ENCODE measurements at places on chromosomes 5 and 9.

DNA sequence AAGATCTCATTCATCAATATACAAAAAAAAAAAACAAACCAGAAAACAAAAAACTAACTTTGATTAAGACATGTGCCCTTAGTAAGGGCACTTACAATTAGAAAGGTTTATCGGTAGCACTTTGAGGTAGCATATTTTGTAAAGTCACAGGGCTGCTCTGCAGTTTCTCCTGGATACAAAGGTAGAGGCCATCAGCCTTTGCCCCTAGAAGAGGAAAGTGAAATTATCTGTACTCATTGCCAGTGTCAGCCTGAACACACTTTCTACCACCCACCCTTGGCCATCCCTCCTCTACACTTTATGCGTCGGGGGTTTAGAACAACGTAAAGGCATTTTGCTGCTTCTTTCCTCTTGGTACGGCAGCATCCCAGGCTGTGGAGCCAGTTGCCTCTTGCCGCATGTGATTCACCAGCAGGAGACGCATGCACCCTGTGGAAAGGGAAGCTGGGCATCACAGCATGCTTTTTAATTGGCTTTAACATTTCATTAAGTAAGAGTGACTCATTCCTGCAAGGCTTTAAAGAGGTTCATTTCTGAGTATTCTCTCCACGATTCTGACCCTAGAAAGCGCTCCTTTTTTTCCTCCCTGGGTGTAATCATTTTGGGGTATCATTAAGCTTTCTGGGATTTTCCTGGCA, 84.6 kb downstream of the CEMIP2 start:
- no peak for DNase-seq

DNA sequence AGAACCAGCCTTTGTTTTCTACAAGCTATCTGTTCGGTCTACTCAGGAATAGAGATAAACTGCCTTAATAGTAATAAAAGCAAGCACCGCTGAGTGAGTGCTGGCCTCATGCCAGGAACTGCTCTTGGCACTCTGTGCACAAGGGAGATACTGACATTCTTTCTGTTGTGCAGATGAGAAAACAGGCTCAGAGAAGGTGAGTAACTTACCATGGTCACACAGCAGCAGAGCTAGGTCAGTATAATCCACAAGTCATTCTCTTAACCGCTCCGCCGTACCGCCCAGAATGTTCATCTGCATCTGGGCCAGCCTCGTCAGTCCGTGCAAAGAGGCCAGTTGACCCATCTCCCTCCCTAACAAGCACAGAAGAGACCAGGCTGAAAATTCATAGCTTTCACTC, 27.4 kb downstream of the QRFP start:
- DNase-seq: no peak

GRCh38 chr5:164058621-164059020, 553.2 kb downstream of the MAT2B start:
- no peak for DNase-seq

GRCh38 chr5:78050888-78051287, 243.6 kb downstream of the AP3B1 start:
- DNase-seq: no peak

DNA sequence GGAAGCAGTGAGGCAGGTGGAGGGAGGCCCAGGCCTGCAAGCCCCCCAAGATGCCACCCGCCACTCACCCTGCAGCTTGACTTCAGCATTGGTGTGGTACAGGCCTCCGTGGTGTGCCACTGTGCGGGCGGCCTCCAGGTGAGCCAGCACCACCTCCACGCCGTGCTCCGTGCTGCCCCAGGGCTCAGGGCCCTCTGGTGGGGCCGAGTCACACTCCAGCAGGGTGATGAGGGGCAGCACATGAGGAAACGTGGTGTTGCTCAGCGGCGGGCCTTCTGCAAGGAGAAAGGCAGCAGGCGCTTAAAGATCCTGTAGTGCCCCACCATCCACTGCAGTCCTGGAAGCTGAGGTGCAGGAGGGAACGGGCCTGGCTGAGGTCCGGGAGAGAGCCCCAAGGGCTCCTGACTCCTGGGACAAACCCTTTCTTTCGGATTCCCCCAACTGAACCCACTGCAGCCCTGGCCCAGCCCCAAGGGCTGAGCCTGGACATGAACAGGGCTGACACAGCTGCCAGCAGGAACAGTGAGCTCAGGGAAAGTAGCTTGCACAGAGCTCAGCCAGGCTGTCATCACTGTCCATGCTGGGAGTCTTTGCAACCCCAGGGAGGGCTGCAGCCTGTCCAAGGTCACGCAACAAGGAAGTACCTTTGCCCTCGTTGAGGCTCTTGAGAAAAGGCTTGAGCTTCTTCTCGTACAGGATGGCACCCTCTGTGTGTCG, 4.7 kb upstream of the TOR2A start:
- DNase-seq: no peak

GRCh38 chr9:72552356-72552755, 30.9 kb downstream of the TMC1 start:
- DNase-seq: no peak

DNA sequence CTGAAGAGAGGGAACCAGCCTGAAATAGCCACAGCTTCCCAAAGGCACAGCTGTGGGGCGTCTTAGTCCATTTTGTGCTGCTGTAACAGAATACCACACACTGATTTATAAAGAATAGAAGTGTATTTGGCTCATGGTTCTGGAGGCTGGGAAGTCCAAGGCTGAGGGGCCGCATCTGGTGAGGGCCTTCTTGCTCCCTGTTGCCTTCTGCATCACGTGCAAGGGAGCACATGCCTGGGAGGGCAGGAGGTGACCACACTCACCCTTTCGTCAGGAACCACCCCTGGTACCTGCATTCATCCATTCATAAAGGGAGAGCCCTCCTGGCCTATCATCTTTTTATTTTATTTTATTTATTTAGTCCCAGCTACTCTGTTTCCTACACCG, 10.4 kb downstream of the PLPP7 start:
- no peak for DNase-seq

DNA sequence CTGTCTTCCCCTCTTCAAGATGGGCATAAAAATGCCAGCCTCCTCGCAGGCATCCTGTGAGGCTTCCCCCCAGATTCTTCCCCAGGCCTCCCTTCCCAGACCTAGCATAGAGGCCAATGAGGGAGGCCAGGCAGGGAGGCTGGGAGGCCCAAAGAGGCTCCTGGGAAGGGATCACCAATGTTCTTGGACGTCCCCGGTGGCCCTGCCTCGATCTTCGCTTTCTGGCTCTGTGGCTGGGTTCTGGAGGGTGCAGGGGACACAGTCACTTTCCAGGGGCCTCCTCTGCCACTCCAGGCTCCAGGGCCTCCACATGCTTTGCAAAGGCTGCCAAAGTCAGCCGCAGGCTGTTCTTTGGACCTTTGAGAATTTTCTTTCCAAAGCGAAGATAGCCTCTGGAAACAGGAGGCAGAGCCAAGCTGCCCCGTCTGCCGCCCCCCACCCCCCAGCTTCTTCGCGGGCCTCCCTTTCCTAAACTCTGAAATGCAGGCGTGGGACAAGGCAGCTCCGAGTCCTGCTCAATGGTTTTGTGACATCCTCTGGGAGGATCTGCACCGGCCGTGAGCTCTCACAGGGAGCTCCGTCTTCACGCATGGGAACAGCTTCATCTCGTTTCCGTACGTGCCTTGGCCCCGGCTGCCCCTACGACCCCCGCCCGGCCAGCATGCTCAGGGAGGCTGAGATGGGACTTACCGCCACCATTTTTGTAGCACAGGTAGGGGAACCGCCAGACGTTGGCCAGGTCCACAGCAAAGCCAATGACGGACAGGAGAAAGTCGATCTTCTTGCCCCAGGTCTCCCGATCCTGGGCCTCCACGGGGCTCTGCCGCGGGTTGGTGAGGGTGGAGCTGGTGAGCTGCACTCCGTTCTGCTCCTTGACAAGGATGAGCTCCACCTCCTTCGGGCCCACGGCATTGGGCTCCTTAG, 2.8 kb downstream of the SLC6A3 start:
- no peak for DNase-seq

GRCh38 chr9:100379862-100380261, 27.1 kb upstream of the TEX10 start:
- DNase-seq: no peak

- no peak for DNase-seq
Observed at GRCh38 chr5:118818604-118819003, 169.7 kb downstream of the DTWD2 start.

DNA sequence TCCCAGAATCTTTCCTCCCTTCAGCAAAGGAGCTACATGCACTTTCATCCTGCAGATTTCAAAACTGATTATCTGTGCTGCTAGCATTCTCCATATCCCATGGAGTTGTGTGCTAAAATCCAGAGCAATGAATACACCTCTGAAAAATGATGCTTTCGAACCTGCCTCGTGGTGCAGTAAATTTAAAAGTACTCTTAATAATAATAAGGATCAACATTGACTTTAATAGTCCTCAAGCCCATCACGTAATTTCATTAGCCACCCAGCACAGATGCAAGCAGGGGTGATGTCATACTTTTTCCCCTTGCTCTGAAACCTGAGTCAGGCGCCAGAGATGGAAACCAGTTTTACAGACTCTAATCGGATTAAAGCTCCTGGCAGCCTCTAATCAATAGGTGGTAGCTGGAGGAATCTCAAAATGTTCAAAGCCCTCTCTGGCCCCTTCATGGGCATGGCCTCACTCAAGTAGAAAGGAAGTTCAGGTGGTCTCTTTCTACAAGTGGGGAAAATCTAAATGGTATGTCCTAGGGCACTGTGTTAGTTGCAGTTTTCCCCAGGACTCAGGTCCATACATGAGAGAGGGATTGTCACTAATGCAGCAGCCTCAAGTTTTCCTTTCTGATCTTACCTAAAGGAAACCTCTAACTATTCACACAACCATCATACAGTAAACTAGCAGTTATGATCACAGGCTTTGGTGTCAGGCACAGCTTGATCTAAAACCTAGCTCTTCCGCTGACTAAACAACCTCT, 221.6 kb upstream of the SLC30A5 start:
- no peak for DNase-seq

GRCh38 chr5:79540939-79541338, 27.0 kb upstream of the HOMER1 start:
- DNase-seq: no peak

GRCh38 chr9:123426406-123426805, 70.4 kb downstream of the CRB2 start:
- peak; percentile 62 for DNase-seq

- no peak for DNase-seq
Observed at GRCh38 chr5:107235167-107235566, 435.6 kb downstream of the EFNA5 start.

DNA sequence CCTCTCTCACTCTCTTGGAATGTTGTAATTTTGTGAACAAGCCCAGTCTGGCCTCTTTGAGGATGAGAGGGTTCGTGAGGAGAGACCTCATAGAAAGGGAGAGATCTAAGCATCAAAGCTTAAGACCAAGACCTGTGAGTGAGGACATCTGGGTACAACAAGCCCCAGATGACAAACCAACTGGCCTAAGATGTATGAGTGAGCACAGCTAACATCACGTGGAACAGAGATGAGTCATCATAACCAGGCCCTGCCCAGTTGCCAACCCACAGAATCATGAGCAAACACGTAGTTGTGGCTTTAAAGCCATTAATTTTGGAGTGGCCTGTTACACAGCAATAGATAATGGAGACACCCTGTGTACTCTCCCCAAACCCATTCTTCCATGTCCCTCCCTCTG, 439.1 kb upstream of the KIF2A start:
- DNase-seq: peak; percentile 20

GRCh38 chr9:71620746-71621145, 147.6 kb downstream of the CEMIP2 start:
- no peak for DNase-seq

DNA sequence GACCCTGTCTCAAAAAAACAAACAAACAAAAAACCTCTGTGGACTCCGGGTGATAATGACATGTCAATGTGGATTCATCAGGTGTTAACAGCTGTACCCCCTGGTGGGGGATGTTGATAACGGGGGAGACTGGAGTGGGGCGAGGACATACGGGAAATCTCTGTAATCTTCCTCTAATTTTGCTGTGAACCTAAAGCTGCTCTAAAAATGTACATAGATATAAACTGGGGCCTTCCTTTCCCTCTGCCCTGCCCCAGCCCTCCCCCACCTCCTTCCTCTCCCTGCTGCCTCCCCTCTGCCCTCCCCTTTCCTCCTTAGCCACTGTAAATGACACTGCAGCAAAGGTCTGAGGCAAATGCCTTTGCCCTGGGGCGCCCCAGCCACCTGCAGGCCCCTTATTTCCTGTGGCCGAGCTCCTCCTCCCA, 1.4 kb upstream of the CEL start:
- DNase-seq: peak; percentile 45

- DNase-seq: no peak
Observed at GRCh38 chr9:93308158-93308602, 124.2 kb downstream of the WNK2 start.

- DNase-seq: no peak
Observed at GRCh38 chr5:151572657-151573368, 18.3 kb downstream of the FAT2 start.

- no peak for DNase-seq
Observed at GRCh38 chr9:76560481-76560922, 101.5 kb downstream of the GCNT1 start.

GRCh38 chr5:42397267-42397666, 26.0 kb upstream of the GHR start:
- DNase-seq: no peak

- no peak for DNase-seq
Observed at GRCh38 chr9:92718086-92719001, 46.3 kb downstream of the BICD2 start.

DNA sequence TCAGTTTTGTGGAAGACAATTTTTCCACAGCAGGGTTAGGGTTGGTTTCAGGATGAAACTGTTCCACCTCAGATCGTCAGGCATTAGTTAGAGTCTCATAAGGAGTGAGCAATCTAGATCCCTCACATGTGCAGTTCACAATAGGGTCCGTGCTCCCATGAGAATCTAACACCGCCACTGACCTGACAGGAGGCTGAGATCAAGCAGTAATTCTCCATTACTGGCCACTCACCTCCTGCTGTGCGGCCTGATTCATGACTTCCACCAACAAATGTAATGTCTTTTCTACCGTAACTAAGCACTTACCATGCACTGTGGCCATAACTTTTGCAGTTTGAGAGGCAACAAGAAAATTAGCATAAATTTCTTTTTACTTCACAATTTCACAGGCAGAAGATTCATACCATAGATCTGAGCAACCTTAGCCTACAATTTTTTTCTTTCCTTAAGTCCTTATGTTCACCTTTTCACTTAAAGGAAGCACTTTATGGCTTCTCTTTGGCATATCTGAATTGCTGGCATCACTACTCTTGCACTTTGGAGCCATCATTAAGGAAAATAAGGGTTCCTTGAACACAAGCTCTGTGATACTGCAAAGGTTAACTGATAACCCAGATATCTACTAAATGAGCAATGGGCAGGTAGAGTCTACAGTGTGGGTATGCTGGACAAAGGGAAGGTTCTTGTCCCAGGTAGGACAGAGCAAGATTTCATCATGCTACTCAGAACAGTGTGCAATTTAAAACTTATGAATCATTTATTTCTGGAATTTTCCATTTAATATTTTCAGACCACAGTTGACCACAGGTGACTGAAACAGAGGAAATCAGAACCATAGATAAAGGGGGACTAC, 83.0 kb upstream of the IFNK start:
- no peak for DNase-seq

Measured in MM.1S (cell line).